ENCODE measurements at places on chromosomes 3 and 15. TPM values are rescaled to one million over a fixed set of nuclear protein-coding genes. Genes with fewer than 3 reads are reported as not detected.

GRCh38 chr3:43953380-43953779 is 262.6 kb downstream of the ABHD5 start:
- DNase-seq, result no peak

DNA sequence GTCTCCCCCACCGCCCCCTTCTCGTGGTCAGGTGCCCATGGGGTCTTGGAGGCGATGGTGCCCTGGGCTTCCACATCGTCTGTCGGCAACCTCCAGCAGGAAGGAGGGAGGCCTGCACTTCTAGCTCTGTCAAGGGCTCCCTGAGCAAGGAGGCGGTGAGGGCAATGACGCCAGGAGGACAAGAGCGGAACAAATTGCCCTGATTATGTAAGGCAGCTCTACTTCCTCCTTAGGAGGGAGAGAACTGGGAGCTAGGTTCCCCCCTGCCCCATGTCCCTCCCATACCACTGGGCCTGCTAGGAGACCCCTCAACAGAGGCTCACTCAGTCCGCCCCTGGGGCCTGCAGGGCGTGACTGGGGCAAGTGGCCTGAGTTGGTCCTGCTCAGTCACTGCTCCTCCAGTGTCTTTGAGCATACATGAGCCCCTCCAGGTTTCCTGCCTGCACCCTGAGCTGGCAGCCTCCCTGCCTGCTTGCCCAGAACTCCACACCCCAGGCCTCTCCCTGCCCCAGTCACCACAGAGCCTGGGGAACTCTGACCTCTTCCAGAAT is 56.1 kb downstream of the CACNA2D2 start:
- no peak for DNase-seq

DNA sequence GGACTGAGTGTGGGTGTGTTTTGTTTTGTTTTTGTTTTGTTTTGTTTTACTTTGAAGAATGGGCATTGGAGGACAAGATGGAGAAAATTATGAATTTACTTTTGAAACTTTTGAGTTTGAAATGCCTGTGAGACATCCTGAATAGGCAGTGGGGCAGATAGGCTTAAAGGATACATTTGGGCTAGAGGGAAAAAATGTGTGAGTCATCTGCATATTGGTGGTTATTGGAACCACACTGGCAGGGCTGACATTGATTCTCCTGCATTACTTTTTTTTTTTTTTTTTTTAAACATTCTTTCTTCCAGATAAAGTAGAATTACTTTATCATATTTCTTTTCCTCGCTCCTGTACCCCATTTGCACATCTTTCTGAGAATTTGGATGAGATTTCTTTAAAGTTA is 56.1 kb downstream of the CALML4 start:
- no peak for DNase-seq

DNA sequence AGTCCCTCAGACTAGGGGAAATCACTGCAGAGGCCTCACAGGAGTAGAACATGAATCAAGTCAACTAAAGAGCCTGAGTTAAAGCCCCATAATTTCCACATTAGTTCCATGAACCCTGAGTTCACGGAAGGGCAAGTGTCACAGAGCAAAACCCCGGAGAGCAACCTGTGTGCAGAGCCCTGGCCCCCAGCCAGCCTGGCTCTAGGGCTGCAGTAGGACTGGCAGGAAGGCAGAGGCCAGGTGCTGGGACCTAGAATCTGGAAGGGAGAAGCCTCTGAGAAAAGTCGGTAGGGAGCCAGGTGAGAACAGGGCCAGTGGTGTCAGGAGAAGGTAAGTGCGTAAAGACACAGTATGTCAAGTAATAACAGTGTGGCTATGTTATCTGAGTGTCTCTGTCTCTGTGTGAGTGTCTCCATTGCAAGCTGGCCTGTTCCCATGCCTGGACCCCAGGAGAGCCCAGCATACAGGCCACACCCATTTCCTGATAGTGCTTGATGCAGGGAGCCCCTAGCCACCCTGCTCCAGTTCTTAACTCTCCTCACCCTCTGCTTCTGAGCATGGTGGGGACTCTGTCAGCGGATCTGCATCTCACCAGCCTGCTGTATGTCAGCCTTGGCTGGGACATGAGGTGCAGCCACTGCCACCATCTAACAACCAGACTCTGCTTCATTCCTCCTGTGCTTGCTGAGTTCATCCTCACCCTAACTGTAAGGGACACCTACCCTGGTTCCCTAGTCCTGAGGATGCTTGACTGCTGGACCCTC is 11.3 kb upstream of the MANF start:
- DNase-seq, result no peak

DNA sequence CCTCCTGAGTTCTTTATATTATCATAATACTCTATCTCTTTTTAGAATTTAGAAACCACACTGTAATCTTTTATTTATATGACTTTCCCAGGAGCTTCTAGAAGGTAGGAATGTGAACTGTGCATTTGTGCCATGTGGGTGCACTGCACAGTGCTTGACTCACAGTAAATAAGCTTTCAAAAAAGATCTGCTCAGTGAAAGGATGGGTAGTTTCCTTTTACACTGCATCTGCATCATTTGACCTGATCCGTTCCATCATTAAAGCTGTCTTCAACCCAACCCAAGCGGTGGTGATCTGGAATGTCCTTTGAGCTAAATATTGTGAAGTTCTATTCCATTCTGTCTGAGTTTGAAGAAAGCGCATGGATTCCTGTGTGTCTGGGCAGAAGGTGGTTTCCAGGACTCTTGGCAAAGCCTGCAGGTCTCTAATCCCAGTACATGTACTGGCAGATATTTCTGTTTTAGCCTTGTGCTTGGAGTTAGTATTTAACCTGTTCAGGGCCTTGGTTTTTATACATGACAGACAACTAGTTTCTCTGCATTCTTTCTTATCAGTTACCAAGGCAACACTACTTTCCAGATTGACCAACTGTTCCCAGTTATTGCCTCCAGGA is 96.7 kb downstream of the DHX30 start:
- DNase-seq, result peak; percentile 45

DNA sequence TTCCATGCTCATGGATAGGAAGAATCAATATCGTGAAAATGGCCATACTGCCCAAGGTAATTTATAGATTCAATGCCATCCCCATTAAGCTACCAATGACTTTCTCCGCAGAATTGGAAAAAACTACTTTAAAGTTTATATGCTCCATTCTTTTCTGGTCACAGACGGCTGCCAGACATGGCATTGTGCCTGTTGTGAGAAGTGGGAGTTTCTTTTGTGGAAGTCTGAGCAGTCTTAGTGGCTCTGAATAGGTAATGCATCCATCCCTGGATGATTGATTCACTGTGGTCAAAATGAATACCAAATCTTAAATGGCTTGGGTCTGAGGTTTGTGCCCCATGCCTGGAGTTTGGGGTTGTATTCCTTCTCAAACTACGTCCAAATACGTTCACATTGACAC is 274.5 kb upstream of the AZI2 start:
- DNase-seq, result no peak

DNA sequence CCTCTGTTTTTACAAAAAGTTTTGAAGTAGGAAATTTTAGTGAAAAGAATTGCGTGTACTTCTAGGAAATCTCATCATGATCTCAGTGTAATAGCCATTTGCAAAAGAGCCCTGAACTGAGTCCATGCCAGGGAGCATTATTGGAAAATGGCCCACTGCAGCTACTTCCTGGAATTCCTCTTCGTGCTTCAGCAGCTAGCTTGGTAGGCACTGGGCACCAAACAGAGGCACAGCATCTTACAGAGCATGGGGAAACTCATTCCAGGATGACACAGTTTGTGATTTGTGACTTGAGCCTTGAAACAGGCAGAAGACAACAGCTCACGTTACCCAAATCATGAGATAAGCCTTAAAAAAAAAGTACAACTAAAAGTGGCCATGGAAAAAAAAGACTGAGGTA is 179.1 kb downstream of the WDR72 start:
- no peak for DNase-seq

DNA sequence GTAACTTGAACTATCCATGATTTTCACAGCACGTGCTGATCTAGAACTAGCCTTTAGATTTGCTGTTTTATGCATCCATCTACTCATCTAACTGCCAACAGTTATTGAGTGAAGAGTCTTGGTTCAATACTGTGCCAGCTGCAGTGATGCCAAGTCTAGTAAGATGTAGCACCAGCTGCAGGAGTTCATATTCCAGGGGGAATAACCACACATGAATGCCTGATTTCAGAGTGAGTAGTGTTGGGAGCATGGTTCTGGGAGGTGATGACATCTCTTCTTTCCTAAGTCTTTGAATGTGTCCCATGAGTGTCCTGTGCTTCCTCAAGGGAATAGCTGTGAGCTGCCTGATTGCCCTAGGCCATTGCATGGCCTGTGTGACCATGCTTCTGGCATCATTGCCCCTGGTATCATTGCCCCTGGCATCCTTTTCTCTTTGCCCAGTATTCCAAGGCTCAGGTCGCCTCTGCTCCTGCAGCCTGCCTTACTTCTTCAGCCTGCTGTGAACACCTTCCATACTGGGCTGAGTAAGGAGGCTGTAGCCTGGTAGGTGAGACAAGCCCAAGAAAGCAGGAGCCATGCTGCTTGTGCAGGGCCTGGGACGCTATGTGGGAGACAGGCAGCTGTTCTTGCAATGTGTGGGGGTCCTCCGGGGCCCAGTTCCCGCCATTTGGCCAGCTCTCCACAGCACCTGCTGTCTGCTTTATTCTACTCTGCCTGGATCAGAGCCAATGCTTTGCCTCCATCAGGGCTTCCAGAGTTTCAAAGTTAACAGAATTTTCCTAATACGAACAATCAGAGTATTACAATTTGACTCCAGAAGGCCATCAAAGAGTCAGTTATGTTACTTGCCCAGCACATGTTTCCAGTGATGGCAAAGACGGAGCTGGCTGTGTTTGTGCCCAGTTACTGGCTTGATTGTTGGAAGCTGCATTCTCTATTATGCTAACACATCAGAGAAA is 73.2 kb downstream of the CLSTN2 start:
- DNase-seq, result peak; percentile 91

DNA sequence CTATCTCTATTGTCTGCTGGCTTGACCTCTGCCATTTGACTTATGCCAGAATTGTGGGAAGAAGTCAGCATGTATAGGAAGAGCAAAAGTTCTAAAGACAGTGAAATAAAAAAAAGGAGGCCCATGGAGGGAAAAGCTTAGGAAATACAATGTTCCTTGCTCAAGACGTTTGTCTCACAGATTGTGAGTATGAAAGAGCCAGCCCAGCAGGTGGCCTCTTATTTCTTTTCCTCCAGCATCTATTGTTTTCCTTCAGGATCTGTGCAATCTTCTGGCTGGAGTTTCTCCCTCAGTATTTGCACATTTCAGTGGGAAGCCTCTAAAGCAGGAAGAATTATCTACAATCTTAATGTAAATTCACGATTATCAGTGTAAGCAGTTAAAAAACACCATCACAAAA is 43.7 kb downstream of the ZDHHC3 start:
- DNase-seq, result no peak

- DNase-seq, result no peak
These were observed 271.0 kb downstream of the SUCLG2 start for GRCh38 chr3:67383379-67383778.

- DNase-seq, result no peak
These were observed 39.2 kb upstream of the TFRC start for GRCh38 chr3:196121066-196121465.

GRCh38 chr3:82044930-82045705 is 283.7 kb upstream of the GBE1 start:
- no peak for DNase-seq

- DNase-seq, result no peak
These were observed 10.3 kb upstream of the ALDH1A3 start for GRCh38 chr15:100869151-100869999.

- DNase-seq, result peak; percentile 34
These were observed 3.6 kb downstream of the CLEC3B start for GRCh38 chr3:45029661-45030060.

The PPP2R3A gene
- 117 TPM for total RNA-seq

The ZPLD1 gene
- not detected for total RNA-seq

The SST gene
- total RNA-seq, result not detected

The ABHD14A gene
- 14.1 TPM for total RNA-seq
